Activated CD4-positive, alpha-beta T cell treated with anti-CD3 and anti-CD28 coated beads for 48 hours (primary cell): ENCODE measurements at places on chromosomes 1 and 21.
A peak's percentile ranks its signal among the peaks of the same experiment; 100 is the strongest.

- no peak for DNase-seq
Measured at GRCh38 chr21:36689324-36689723, 9.6 kb upstream of the SIM2 start.

DNA sequence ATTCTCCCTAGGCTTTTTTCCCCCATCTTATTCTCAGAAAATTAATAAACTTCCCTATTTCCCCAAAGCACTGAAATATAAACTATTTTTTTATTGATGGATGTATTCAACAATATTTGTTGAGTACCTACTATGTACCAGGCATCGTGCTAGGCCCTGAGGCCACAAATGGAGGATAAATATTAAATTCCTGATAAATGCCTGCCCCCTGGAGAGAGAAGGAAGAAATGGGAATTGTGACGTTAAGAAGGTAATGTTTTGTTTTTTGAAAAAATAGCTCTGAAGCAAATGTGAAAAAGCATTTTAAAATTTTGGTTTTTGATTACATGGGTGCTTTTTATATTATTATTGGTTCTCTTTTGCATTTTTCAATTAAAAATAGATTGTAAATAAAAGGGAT is 60.5 kb upstream of the DPT start:
- DNase-seq, result no peak

DNA sequence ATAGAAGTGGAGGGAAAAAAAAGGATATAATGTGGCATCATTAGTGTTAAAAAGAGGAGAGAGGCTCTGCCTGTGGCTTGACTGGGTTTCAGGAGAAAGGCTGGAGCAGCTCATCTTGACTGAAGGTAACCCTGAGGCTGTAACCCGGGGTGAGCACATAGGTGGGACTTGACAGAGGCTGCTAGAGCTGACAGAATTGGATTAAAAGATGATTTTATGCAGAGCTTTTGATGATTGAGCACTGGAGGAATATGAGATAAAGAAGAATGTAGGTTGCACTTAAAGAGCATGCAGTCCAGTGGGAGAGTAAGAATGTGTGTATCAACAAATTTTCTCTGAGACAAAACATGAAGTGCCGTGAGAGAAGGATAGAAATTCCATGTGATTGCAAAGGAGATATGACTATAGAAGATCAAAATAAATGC is 17.3 kb downstream of the LAMC1 start:
- no peak for DNase-seq

DNA sequence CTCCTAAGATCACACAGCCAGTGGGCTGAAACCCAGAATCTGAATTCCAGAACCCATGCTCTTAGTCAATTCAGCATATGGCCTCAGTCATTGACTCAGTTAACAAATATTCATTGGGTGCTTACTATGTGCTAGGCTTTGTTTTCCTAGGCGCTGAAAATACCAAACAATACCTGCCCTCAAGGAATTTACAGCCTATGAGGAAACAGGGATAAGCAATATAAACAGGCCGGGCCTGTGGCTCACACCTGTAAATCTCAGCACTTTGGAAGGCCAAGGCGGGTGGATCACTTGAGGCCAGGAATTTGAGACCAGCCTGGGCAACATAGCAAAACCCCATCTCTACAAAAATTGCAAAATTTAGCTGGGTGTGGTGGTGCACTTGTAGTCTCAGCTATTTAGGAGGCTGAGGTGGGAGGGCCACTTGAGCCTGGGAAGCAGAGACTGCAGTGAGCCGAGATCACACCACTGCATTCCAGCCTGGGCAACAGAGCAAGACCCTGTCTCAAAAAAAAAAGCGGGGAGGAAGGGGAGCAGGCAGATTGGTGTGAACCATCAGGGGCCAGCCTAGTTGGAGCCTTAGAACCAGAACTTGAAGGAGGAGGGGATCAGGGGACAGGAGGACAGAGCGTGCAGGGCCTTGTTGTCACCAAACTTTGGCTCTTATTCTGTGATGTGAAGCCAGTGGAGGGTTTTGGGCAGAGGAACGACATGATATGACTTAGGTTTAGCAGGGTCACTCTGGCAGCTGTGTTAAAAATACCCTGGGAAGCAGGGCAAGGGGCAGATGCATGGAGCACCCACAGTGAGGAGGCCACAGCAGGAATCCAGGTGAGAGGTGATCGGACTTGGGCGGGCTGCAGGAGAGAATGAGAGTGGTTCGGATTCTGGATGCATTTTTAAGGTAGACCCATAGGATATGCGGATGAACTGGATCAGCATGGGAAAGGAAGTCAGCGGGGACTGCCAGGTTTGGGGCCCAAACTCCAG is 5.8 kb downstream of the TINAGL1 start:
- no peak for DNase-seq

GRCh38 chr1:236875975-236876374 is 80.9 kb downstream of the MTR start:
- no peak for DNase-seq

DNA sequence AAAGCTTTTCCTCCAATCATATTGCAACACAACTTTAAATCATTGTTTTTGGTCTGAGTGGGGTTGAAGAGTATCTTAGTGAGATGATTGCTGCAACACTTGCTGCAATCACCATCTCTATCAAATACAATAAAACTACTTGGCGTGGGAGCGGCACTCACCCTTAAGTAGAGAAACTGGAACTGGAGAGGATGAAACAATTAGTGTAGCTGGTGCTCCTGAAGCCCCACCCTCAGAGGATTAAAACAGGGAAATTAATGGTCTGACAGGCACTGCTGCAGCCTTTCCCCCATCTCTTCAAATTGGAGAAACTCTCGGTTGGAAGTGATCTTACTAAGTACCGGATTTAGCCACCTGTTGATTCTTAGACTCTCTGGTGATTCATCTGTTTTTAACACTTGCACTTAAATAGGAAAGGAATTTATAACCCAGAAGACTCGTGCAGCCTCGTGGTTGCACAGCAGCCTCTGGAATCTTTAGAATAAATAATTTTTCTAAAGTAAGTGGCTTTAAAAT is 80.5 kb upstream of the KIF26B start:
- no peak for DNase-seq

DNA sequence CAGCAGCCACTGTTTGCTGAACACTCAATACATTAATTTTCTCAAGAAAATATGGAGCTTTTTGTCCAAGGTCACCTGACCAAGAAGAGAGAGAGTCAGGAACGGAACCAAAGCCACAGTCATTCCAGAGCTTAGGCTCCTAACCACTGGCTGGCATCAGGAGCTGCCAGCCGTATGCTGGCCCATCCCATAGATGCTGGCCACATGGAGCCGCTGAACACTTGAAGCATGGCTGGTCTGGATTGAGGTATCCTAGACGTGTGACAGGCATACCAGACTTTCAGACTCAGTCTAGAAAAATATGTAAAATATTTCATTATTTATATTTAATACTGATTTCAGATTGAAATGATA is 458.7 kb downstream of the MATN1 start:
- no peak for DNase-seq

GRCh38 chr1:229726061-229726460 is 100.0 kb downstream of the URB2 start:
- DNase-seq, result no peak

DNA sequence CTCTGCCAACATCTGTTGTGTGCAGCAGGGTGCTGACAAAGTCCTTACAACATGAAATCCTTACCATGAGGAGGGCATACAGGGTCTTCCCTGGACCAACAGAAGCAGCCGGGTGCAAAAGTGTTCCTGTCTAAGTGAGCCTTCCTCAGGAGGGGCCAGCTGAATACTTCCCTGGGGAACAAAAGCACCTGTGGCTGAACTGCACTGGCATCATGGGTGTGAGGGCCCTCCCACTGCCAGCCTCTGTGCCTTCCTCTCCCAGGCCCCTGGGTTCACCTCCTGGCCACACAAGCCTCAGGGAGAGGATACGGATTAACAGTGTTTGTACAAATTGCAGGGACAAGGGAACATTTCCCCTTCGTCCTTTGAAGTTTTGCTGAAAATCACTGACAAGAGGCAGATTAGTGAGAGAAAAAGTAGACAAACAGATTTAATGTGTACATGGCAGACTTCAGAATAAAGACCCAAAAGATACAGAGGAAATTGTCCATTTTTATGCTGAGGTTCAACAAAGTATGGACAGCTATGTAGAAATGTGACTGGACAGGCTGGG is 91.0 kb upstream of the PPM1J start:
- DNase-seq, result no peak

DNA sequence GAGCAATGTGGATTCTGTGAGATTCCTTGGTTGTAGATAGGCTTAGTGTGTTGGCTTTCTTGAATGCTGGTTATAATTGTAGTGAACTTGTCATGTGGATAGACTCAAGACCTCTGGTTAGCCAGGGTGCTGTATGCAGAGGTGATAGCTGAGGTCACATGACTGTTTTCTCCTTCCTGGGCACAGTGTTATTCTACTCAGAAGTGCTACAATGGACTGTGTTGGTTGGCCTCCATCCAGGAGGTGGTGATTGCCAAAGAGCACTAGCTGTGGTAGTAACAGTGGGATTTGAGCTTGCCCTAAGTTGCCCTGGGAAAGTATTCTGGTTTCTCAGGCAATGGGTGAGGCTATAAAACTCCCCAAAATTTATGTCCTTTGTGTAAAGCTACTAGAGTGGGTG is 71.6 kb downstream of the SH3BGR start:
- DNase-seq, result no peak

GRCh38 chr1:8460784-8461183 is 142.9 kb downstream of the SLC45A1 start:
- no peak for DNase-seq

DNA sequence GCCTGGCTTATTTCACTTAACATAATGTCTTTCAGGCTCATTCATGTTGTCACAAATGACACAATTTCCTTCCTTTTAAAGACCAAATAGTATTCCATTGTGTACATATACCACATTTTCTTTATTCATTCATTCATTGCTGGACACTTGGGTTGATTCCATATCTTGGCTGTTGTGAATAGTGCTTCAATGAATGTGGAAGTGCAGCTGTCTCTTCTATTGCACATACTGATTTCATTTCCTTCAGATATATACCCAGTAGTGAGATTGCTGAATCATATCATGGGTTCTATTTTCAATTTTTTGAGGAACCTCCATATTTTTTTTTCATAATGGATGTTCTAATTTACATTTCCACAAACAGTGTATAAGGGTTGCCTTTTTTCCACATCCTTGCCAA is 38.6 kb upstream of the WLS start:
- DNase-seq, result no peak

- DNase-seq, result no peak
Measured at GRCh38 chr1:229209816-229210215, 61.1 kb upstream of the RAB4A start.

- DNase-seq, result no peak
Measured at GRCh38 chr1:210377731-210378333, 49.1 kb downstream of the HHAT start.

- DNase-seq, result peak; percentile 56
Measured at GRCh38 chr1:1677718-1678580, 14.6 kb downstream of the SLC35E2B start.

DNA sequence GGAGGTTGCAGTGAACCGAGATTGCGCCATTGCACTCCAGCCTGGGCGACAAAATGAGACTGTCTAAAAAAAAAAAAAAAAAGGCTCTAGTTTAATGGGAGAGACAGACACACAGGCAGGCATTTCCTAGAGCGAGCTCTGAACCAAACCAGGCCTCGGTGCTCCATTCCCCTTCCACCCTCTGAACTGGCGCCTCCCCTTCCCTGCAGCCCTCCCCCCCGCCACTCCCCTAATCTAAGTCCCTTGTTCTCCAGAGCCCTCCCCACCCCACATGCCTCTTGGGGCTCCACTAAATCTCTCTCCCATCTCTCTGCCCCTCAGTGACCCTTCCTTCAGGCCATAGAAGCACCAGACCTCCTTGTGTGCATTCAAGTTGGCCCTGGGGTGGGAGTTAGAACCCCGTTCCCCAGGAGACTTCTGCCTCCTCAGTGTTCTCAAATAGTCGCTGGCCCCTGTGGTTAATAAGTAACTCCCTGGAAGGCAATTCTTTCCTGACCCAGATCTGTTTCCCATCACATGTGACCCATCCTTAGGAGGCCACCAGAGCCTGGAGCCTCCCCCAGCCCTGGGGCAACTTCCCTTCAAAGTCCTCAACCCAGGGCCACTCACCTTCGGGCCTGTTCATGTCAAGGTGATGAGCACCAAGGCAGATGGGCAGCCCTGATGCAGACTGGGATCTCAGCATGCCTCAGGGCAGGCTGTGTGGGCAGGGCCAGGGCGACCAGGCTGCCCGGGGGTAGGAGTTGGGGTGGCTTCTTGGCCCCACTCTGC is 42.6 kb upstream of the EPB41 start:
- no peak for DNase-seq

DNA sequence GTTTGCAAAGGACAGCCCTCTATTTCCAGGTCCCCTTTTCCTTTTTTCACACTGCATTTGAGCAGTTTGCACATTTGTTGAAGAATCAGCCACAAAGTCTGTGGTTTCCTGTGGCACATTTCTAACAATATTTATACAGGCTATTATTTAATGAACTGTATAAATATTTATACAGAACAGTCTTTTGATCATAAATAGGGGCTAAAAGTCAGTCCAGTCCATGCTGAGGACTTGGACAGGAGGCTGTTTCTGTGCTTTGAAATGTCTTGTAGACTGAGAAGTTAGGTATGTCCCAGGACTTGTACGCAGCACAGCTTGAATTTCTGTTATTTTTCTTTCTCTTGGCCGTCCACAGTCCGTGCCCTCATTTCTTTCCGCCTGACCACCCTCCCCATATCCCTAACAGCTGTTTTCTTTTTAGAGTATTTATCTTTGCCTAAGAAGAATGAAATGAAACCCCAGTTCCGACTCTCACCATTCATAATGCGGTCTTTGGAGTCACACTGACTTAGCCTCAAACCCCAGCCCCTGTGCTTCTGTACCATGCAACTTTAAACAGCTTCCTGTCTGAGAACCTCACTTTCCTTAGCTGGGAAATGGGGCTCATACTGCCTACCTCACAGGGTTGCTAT is 19.7 kb downstream of the FGGY start:
- no peak for DNase-seq

- no peak for DNase-seq
Measured at GRCh38 chr1:3672971-3673361, 20.6 kb downstream of the TP73 start.

DNA sequence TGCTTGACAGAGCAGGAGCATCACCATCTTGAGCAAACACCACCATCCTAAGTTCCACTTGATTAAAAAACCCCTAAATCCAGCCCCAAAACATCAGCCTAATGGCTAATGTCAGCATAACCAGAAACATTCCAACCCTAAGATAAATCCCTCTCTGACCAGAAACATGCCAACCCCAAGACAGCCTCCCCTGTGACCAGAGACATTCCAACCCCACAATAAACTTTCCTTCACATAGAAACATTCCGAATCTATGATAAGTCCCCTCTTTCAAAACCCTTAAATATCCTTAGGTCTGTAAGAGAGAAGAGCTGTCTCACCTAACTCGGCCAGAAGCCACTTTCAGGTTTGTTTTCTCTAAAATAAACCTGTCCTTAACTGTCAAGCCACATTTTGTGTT is 17.4 kb upstream of the SLC2A5 start:
- no peak for DNase-seq

- no peak for DNase-seq
Measured at GRCh38 chr1:236779312-236779711, 15.8 kb upstream of the MTR start.
